ENCODE measurements at places on chromosomes 3 and 15. TPM values are rescaled to one million over a fixed set of nuclear protein-coding genes. Genes with fewer than 3 reads are reported as not detected.
A peak's percentile ranks its signal among the peaks of the same experiment; 100 is the strongest.

GRCh38 chr3:160220038-160220437 is 5.2 kb upstream of the C3orf80 start:
- no peaks in the 10 kb centered on the region for H3K27me3 ChIP-seq
- H3K27ac ChIP-seq = no peak overlapping the region
- H3K36me3 ChIP-seq = no peaks in the 10 kb centered on the region
- no peak for DNase-seq
- H3K4me1 ChIP-seq = peaks cover 5% of the 10 kb centered on the region
- no peak overlapping the region for H3K4me3 ChIP-seq

DNA sequence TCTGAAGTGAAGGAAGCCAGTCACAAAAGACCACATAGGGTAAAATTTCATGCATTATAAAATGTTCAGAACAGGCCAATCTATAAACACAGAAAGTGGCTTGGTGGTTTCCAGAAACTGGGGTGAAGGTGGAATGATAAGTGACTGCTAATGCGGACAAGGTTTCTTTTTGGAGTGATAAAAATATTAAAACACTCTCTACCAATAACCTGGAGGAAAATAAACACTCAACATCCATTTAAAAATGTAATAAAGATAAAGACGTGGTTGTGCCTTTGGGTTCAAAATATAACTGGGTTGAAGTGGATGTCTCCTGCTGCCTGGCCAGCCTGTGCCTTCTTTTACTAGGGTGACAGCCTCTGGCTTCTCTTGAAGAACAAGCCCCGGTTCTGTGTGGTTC is 70.9 kb upstream of the GCNT3 start:
- H3K27me3 ChIP-seq = no peaks in the 10 kb centered on the region
- H3K4me3 ChIP-seq = no peak overlapping the region
- H3K27ac ChIP-seq = no peak overlapping the region

TPRG1 gene
- 28.1 TPM for total RNA-seq

DNA sequence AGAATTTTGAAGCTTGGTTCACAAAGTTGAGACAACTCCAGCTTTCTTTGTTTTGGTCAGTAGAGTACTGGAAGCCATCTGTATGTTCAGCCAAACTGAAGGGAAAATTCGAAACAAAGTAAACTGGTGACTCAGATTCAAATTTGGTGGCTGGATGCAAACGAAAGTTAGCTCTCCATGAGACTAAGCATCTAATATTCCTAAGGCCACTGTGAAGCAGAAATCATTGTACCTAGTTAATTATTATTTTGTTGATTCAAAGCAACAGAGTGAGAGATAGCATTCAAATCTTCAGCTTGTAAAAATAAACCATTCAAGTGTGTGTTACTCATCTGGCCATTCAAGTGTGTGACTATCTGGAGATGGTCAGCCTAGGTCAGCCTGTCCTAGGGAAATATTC is 42.1 kb downstream of the NR2F2 start:
- H3K27ac ChIP-seq = no peak overlapping the region
- no peak for DNase-seq
- peaks cover 5% of the 10 kb centered on the region for H3K4me1 ChIP-seq
- no peak overlapping the region for H3K4me3 ChIP-seq

GRCh38 chr3:182760576-182761164 is 32.6 kb upstream of the ATP11B start:
- no peak overlapping the region for H3K4me3 ChIP-seq
- H3K36me3 ChIP-seq = no peaks in the 10 kb centered on the region
- peak; percentile 7 for DNase-seq
- no peak overlapping the region for H3K27ac ChIP-seq
- H3K4me1 ChIP-seq = no peaks in the 10 kb centered on the region
- no peaks in the 10 kb centered on the region for H3K27me3 ChIP-seq

CYP1A1 gene
- total RNA-seq = not detected

GRCh38 chr3:72368331-72368975 is 479.8 kb downstream of the SHQ1 start:
- no peak overlapping the region for H3K4me3 ChIP-seq
- no peaks in the 10 kb centered on the region for H3K36me3 ChIP-seq
- no peak overlapping the region for H3K27ac ChIP-seq
- no peaks in the 10 kb centered on the region for H3K4me1 ChIP-seq

All from upper lobe of left lung (tissue), 6 donors.